ENCODE measurements at places on chromosomes 11 and 22.

GRCh38 chr22:24768537-24769374 is 5.8 kb downstream of the PIWIL3 start:
- no peak overlapping the region for H3K4me3 ChIP-seq
- H3K36me3 ChIP-seq = no peaks in the 10 kb centered on the region
- peaks cover 16% of the 10 kb centered on the region for H3K27me3 ChIP-seq

GRCh38 chr11:1129143-1129610 is 28.6 kb upstream of the MUC5AC start:
- H3K27ac ChIP-seq = no peak overlapping the region
- H3K36me3 ChIP-seq = peaks cover 3% of the 10 kb centered on the region
- no peak for DNase-seq

DNA sequence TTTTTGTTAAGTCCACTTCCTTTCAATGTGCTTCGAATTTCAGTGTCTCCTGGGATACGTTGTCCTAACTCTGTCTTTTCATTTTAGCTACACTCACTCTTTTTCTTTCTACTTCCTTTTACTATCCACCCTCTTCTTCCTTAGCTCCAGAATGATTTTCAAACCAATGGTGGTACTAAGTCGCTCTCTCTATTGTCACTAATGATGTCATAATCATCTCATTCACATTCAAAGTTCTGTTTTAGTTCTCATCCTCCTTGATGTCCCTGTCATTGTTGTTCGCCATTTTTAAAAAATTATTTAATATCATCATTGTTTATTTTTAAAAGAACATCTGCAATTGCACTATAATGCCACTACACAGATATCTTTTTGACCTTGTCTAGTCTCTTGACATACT is 47.3 kb downstream of the NNMT start:
- H3K4me1 ChIP-seq = peaks cover 17% of the 10 kb centered on the region
- peaks cover 7% of the 10 kb centered on the region for H3K27me3 ChIP-seq
- H3K4me3 ChIP-seq = no peak overlapping the region
- no peak for DNase-seq
- H3K36me3 ChIP-seq = no peaks in the 10 kb centered on the region

DNA sequence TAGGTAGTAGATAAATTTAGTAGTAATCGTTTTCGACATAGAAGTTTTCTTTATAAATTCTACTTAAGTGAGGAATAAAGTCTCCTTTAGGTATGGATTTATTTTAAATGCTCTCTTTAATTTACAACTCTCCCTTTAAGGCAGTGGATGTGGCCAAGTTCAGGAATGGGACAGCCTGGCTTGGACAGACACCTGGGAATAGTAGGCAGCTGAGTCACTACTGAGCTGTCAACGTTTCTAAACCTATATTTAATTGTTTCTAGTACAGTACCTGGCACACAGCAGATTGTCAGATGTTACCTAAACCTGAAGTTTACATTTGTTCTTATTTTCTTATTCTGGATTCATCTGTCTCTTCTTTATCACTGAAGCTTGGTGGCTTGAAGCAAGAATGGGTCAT is 85.1 kb downstream of the DEPDC5 start:
- DNase-seq = no peak
- no peak overlapping the region for H3K4me3 ChIP-seq
- H3K27ac ChIP-seq = no peak overlapping the region

GRCh38 chr11:70048279-70049024 is 29.7 kb upstream of the ANO1 start:
- peaks cover 27% of the 10 kb centered on the region for H3K27me3 ChIP-seq
- no peak for DNase-seq
- no peak overlapping the region for H3K27ac ChIP-seq
- no peak overlapping the region for H3K4me3 ChIP-seq
- no peaks in the 10 kb centered on the region for H3K36me3 ChIP-seq

GRCh38 chr11:38425578-38425977 is 1827.5 kb upstream of the RAG2 start:
- DNase-seq = no peak

DNA sequence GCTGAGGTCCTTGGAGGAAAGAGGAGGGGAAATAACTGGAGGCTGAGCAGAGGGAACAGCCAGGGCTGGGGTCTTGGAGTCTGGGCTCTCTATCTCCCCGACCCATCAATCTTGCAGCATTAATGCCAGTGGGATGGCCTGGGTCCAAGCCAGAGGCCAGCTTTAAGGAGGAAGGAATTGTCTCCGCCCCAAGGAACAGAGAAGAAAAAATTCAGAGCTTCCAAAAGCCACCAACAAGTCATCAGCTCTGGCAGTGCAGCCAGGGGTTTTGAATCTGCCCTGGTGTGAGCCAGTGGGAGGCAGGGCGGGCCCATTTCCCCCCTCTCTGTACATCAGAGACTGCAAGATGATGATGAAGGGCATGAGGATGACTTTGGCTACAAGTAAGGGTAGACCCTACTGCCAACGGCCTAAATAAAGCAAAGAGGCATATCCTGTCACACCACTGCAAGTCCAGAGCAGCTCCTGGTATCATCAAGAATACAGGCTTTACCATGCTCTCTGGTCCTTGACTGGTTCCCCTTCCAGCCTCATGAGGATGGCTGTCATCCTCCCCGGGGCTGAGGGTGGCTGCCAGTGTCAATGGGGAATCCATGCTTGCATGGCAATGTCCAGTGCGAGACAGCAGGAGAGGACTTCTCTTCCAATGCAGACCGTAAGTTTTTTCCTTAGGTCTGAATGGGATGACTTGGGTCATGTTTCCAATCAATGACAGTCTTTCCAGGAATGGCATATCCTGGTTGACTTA is 34.4 kb downstream of the LRRC32 start:
- no peak overlapping the region for H3K4me3 ChIP-seq
- DNase-seq = peak; percentile 12
- H3K27me3 ChIP-seq = peaks cover 40% of the 10 kb centered on the region
- peaks cover 14% of the 10 kb centered on the region for H3K4me1 ChIP-seq

DNA sequence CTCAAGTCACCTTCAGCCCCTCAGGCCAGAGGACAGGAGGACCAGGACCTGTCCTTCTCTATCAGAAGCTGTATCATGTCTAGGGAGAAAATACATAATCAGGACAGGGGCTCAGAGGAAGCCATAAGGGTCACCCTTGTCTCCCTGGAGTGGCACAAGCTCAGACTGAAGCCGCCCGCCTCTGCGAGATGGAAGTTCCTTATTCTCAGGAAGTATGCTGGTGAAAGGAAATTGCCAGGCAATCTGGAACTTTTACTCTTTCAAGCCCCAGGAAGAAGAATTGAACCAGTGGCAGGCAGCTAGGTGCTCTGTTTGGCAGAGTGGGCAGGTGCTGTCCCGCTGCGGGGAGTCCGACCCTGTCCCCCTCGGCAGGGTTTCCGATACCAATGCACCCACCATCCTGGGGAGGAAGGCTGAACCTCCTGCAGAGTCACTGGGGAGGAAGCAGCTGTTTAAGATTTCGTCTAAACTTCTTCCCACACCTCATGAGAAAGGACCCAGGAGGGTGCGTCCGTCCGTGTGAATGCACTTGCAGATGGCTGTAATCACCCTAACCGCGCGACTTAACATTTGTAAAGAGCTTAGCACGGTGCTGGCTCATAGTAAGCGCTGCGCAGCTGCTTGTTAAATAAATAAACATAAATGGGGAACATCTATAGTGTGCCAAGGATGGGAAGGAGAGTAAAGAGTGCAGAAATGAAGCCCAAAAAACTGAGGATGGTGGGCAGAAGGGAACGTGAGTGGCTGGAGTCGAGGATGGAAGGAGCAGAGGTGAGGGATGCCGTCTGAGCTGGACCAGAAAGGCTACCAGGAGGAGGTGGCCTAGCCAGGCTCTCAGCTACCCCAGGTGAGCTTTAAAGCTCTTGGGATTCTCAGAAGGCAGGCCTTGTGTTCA is 5.0 kb upstream of the ANO1 start:
- DNase-seq = no peak
- no peaks in the 10 kb centered on the region for H3K4me1 ChIP-seq
- H3K36me3 ChIP-seq = no peaks in the 10 kb centered on the region
- no peak overlapping the region for H3K27ac ChIP-seq
- H3K4me3 ChIP-seq = no peak overlapping the region

DNA sequence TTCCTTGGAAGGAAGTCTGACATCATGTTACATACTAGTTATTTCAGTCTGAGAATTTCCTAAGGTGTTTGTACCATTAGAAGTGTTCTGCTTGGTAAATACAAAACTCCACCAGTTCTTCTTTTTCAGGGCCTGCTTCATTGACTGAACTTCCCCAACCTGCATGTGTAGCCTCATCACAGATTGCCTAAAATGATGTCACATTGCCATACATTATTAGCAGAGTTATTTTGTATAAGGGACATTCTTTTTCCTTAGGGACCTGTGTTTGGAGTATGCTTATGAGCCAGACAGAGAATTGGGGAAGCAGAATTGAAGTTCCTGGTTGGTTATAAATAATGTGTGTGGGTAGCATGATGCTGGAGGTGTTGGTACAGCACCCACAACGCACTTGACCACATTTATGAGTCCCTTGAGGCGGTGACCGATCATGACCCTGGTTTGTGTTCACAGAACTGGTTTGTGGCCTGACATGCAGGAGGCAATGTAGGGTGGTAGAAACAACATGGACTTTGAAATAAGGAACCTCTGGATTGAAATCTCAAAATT is 16.4 kb upstream of the MMP7 start:
- no peak for DNase-seq
- no peaks in the 10 kb centered on the region for H3K36me3 ChIP-seq
- H3K27ac ChIP-seq = no peak overlapping the region
- peaks cover 2% of the 10 kb centered on the region for H3K27me3 ChIP-seq
- no peaks in the 10 kb centered on the region for H3K4me1 ChIP-seq

DNA sequence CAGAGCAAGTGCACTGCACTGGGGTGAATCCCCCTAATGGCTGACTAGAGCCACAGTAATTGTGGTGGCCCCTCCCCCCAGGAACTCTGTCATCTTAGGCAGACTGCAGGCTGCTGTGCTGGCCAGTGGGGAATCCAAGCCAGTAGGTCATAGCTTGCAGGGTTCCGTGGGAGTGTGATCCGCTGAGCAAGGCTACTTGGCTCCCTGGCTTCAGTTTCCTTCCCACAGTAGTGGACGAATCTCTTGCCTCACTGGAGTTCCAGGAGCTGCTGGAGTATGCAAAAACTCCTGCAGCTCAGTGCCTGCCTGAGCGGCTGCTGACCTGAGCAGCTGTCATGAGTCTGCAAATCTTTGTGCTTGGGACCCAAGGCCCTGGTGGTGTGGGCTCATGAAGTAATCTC is 13.2 kb downstream of the OOSP3 start:
- H3K4me3 ChIP-seq = no peak overlapping the region
- peaks cover 3% of the 10 kb centered on the region for H3K36me3 ChIP-seq
- no peaks in the 10 kb centered on the region for H3K4me1 ChIP-seq
- peaks cover 14% of the 10 kb centered on the region for H3K27me3 ChIP-seq
- H3K27ac ChIP-seq = no peak overlapping the region

DNA sequence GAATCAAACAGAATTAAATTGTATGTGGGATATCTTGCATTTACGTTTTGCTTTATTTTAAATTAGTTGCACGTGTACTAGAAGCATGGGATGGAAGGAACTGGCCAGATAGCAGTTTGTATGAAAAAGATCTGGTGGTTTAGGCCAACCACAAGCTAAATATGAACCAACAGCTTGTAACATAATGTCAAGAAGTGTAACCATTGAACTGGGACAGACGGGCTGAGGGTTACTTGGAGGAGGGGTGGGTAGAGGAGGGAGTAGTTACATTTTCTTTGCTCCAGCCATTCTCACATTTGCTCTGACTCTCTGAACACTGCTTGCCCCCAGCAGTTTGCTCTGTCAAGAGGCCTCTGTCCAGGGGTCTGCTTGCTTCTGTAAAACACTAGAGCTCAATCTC is 31.7 kb upstream of the CXCR5 start:
- DNase-seq = no peak
- no peak overlapping the region for H3K4me3 ChIP-seq
- no peaks in the 10 kb centered on the region for H3K36me3 ChIP-seq
- H3K4me1 ChIP-seq = peaks cover 2% of the 10 kb centered on the region
- H3K27me3 ChIP-seq = peaks cover 6% of the 10 kb centered on the region

DNA sequence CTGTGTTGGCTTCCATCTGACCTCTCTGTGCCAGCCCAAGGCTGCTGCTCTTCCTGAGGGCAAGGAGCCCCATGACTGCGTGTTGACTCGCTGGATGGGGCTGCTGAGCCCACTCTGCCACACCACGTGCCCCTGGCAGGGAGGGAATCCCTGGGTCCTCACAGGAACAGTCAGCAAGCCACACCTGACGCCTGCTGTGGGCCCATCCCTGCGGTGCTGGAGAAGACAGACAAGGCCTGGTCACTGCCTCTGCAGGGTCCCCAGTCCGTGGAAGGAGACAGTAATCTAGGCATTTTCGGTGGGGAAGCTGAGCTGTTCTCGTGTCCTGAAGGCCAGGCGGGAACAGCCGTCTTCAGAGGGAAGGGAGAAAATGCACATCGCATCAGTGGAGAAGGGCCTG is 10.6 kb upstream of the PPP6R3 start:
- H3K36me3 ChIP-seq = no peaks in the 10 kb centered on the region
- H3K27ac ChIP-seq = no peak overlapping the region
- H3K4me3 ChIP-seq = no peak overlapping the region
- no peak for DNase-seq
- H3K27me3 ChIP-seq = no peaks in the 10 kb centered on the region
- H3K4me1 ChIP-seq = peaks cover 3% of the 10 kb centered on the region

DNA sequence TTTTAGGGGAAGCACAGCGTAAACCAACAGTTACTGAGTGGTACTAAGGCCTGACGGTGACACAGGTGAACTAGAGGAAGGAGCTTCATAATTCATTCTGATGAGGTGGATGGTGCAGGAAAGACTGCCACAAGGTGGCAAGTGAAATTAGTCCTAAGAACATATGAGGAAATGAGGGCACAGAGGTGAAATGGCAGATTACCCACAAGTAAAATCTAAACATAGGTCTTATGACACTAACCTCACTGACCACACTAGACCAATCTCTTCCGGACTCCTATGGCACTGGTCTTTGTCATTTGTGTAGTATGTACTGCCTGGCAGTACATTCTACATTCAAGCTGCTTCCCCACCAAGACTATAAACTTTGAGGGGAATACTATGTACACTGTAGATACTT is 20.2 kb downstream of the GAB2 start:
- no peak overlapping the region for H3K4me3 ChIP-seq
- peak overlapping the region; percentile 29 for H3K27ac ChIP-seq
- H3K36me3 ChIP-seq = peaks cover 25% of the 10 kb centered on the region
- H3K4me1 ChIP-seq = peaks cover 42% of the 10 kb centered on the region
